ENCODE measurements at places on chromosomes 3 and 15.

DNA sequence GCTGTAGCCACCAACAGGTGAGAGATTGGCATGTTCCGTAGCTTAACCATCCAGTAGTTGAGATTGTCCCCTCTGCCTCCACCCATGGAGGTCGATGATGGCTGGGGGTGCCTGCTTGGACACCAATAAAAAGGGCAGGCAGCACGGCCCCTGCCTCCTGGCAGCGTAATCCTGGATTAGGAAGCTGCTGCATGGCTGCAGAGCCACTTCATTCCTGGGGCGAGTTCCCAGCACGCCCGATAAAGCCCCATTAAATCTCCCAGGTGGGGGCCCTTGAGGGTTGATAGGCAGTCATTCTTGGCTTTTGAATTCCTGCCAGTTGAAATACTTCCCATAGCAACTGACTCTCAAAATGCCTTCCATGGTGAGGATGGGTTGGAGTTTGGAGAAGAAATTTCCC lies 67.8 kb downstream of the PLXNA1 start:
- DNase-seq: no peak

GRCh38 chr15:28915041-28915810 lies 29.5 kb downstream of the APBA2 start:
- no peak for DNase-seq

DNA sequence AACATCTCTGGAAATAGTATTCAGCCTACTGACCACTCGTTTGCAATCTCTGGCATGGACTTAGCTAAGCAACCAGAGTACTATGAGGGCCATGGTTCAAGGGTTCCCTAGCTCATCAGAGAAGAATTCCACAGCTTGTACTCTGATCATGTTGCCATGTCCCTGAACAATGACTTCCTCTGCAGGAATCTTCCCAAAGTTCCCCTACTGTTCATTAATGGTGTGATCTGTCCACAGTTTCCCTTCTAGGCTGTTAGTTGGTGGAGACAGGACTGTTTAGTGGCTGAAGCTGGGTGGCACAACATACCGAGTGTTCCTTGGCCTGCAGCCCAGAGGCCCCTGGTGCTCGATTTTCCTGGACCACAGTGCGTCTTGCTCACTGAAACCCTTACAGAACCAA lies 44.4 kb upstream of the GALNT15 start:
- no peak for DNase-seq

GRCh38 chr15:91561371-91562100 lies 292.0 kb upstream of the SLCO3A1 start:
- no peak for DNase-seq

- DNase-seq: no peak
These were observed 157.5 kb downstream of the MEGF11 start for GRCh38 chr15:66095871-66096687.

DNA sequence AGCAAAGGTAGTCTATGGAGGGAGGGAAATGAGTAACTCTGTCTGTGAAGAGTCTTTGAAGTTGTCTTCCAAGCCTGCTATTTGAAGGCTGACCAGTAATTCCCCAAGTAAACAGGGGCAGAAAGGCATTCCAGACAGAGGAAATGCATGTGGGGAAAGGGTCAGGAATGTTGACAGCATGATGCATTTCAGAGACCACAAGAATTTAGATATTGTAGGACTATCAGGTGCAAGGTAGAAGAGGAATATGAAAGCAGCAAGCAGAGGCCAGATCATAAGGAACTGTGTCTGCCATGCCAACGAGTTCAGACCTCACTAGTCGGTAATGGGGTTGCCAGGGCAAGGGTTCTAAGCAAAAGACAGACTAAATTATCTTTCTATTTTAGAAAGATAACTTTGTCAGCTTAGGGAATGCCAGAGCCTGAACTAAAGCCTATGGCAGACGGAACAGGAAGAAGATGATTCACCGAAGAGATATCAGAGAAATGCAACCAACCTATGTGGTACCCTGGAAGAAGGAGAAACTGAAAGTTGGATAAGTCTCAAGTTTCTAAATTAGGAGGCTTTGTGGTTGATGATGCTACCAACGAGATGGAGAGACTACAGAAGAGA lies 327.0 kb upstream of the RORA start:
- DNase-seq: no peak

- DNase-seq: peak; percentile 35
These were observed 6.8 kb upstream of the MFSD1 start for GRCh38 chr3:158794936-158795518.

GRCh38 chr3:66609660-66610561 lies 109.1 kb upstream of the LRIG1 start:
- DNase-seq: no peak

Data from CD4-positive, alpha-beta T cell treated with Interleukin-12 subunit alpha and Interleukin-12 subunit beta, for 1 hour (primary cell).